ENCODE measurements at places on chromosomes 12 and 14.

DNA sequence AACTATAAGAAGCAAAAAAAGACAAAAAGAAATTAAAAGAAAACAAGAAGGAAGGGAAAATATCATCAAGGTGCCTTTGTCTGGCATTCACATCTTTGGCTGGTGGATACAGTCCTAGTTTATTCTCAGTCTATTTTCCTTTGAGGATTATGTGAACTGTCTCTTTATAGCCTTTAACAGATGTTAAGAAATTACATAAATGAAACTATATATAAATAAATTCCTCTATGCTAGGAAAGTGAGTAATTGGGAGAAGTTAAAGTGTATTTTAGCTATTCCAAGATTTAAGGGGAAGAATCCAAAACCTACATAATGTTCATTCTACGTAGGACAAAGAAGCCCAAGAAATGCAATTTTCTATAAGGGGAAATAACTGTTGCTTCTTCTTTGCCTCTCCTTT is 316.3 kb downstream of the ADAMTS20 start:
- no peak for DNase-seq

GRCh38 chr12:118544569-118544968 is 168.2 kb downstream of the SUDS3 start:
- no peak for DNase-seq

GRCh38 chr14:68439676-68440075 is 353.2 kb downstream of the ZFP36L1 start:
- no peak for DNase-seq

DNA sequence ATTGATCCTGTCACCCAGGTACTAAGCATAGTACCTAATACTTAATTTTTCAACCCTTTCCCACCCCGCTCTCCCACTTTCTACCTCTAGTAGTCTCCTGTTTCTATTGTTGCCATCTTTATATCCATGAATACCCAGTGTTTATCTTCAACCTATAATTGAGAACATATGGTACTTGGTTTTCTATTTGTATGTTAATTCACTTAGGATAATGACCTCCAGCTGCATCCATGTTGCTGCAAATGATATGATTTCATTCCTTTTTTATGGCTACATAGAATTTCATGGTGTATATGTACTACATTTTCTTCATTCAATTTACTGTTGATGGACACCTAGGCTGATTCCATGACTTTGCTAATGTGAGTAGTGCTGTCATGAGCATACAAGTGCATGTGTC is 547.3 kb upstream of the NOVA1 start:
- no peak for DNase-seq

DNA sequence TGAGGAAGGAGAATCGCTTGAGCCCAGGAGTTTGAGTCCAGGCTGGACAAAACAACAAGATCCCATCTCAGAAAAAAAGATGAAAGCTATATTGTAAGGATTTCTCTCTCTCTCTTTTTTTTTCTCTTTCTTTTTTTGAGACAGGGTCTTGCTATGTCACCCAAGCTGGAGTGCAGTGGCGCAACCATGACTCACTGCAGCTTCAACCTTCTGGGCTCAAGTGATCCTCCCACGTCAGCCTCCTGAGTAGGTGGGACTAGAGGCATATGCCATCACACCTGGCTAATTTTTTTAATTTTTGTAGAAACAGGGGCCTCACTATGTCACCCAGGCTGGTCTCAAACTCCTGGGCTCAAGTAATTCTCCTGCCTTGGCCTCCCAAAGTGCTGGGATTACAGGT is 5.8 kb upstream of the MRPL42 start:
- DNase-seq = no peak

GRCh38 chr14:61321385-61322010 is at the start of gene PRKCH:
PRKCH (plus strand) TSS chr14:61321579; CDS start chr14:61322102, 523 bp downstream.
- DNase-seq = peak; percentile 63

GRCh38 chr12:108717243-108717642 is 14.1 kb downstream of the CORO1C start:
- DNase-seq = no peak

- peak; percentile 25 for DNase-seq
These were observed 482 bp downstream of the TMEM30B start for GRCh38 chr14:61280526-61281185.

GRCh38 chr12:105214670-105215375 is 21.2 kb downstream of the APPL2 start:
- DNase-seq = no peak

GRCh38 chr12:65306366-65307168 is 28.1 kb downstream of the MSRB3 start:
- peak; percentile 73 for DNase-seq

GRCh38 chr14:76007852-76008251 is 22.3 kb downstream of the IFT43 start:
- no peak for DNase-seq

DNA sequence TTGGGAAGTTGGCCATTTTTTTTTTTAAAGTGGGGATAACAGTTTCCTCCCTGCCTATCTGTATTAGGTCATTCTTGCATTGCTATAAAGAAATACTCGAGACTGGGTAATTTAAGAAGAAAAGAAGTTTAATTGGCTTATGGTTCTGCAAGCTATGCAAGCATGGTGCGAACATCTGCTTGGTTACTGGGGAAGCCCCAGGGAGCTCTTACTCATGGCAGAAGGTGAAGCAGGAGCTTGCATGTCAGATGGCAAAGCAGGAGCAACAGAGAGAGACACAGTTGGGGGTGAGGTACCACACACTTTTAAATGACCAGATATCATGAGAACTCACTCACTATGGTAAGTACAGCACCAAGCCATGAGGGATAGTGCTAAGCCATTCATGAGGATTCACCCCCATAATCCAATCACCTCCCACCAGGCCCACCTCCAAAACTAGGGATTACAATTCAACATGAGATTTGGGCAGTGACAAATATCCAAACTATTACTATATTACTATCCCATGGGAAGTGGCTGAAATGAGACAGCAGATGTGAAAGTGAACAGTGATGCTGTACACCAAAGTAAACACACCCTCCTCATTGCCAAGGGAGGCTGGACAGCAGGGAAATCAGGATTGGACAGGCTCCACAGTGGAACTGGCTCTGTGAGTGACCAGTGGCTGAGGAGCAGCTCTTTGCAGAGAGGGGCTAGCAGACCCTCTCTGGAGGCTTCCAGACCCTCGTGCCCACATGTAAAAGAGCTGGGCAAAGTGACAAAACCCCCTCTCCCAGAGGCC is 40.5 kb downstream of the CRACR2A start:
- DNase-seq = no peak

DNA sequence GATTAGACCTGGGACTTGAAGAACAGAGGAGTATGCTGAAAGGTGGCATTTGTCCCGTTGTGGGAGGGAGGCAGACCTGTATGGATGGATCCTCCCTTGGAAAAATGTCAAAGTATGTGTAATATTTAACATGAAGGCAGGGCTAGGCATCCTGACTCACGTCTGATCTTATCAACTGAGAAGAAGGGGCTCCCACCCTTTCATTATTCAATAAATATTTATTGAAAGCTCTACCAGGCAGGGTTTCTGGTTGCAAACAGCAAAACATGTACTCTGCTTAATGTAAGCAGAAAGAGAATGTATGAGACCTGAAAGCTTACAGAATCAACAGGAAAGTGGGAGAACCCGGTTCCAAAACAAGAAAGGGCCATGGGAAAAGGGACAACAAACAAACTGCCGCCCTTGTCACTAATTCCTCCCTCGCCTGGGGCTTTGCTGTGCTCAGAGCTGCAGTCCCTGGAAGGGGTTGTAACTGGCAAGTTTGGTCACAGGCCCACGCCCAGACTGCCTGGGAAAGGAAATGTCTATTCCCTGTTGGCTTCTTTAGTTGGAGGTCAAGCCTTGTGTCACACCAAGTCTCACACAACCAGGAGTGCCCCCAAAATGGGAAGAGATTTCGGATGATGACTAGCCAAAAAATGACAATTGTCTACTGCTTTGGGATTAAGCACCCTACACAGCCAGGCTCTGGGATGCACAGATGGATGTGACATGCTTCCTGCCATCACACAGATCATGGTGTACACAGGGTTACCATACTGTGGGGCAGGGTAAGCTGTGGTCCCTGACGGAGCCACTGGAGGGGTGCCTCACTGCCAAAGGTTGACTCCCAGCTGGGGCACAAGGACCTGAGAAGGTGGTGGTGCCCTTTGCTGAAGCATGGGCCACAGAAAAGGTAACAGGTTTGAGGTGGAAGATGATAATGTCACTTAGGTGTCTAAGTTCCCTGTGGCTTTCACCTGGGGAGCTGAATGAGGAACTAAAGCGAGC is 36.8 kb downstream of the RAB35 start:
- no peak for DNase-seq

GRCh38 chr14:76456891-76457586 is 81.1 kb downstream of the ESRRB start:
- no peak for DNase-seq

DNA sequence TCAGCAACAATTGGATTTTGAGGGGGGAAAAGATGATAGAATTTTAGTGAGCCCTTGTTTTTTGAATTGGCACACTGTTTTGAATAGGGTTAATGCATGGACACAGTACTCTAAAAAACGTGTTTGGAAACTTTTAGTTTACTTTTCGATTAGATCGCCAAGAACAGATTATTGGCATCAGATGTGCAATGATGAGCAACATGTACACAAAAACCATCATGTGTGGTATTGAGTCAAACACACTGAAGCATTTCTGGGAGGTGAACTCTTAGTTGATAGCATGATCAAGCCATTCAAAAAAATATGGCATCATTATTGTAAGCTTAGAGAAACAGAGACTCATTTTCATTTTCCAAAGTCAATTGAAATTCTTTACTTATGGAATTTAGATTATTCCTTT is 329.2 kb downstream of the ADAMTS20 start:
- no peak for DNase-seq

- DNase-seq = no peak
These were observed 64.0 kb upstream of the ARHGAP5 start for GRCh38 chr14:32013083-32013482.

DNA sequence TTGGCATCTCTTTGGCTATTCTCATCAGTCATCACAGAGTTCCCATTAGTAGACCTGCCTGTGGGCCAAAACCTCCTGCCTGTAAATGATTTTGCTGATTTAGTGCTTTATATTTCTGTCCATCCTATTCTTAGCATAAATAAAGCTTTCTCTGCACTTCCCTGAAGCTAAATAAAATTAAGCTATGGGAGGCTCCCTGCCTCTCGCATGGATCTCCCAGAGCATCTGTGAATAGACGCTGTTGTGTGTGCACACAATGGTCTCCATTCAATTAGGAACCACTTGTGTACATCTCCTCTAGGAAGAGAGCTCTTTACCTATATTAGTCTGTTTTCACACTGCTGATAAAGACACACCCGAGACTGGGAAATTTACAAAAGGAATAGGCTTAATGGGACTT is 80.4 kb downstream of the PPFIBP1 start:
- no peak for DNase-seq

- DNase-seq = no peak
These were observed 620.0 kb upstream of the LRFN5 start for GRCh38 chr14:40986655-40987054.

DNA sequence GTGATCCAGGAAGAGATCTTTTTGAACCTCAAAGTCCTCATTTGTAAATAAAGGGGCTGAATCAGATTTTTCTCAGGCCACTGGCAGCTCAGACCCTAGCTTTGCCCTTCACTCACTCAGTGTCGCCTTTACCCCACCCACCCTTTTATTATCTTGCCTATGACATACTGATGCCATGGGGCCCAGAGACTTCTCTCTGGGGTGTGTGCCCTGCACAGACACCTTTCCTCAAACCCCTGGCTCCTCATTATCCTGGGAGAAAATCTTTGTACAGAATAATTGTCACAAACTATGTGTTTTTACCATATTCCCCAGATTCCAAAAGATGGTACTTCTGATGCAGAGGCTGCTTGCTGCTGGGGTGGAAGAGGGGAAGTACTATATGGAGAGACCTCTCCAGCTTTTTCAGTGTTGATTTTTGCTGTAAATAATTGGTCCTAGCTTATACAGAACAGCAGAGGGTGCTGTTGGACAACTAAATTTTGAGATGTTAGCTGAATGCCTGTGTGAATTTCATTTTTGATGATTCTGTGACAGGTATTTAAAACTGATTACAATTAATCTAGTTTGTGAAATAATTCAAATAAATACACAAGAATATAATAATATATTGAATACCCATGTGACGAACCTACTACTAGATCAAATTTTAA is 53.9 kb upstream of the DCD start:
- peak; percentile 72 for DNase-seq

- no peak for DNase-seq
These were observed 169.1 kb upstream of the RMST start for GRCh38 chr12:97293541-97293940.

GRCh38 chr12:47360771-47361388 is 281.1 kb upstream of the AMIGO2 start:
- peak; percentile 20 for DNase-seq

GRCh38 chr12:115190010-115190770 is 506.2 kb upstream of the TBX3 start:
- DNase-seq = no peak
